ENCODE measurements at places on chromosomes 4 and X.

GRCh38 chr4:158203436-158203835 lies 6.8 kb upstream of the TMEM144 start:
- no peak for DNase-seq

DNA sequence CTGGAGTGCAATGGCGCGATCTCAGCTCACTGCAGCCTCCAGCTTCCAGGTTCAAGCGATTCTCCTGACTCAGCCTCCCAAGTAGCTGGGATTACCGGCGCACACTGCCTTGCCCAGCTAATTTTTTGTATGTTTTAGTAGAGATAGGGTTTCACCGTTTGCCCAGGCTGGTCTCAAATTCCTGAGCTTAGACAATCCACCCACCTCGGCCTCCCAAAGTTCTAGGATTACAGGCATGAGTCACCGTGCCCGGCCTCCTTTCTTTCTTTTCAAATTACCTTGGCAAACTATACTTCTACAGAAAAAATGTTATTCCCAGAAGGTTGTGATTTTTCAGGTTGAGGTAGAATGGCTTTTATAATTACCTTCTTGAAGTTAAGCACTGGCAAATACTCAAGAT lies 321.9 kb upstream of the PRPS2 start:
- DNase-seq, result no peak

GRCh38 chr4:150010525-150011126 lies 67.6 kb upstream of the DCLK2 start:
- peak; percentile 4 for DNase-seq

GRCh38 chr4:8547912-8548730 lies 32.1 kb upstream of the GPR78 start:
- DNase-seq, result no peak

DNA sequence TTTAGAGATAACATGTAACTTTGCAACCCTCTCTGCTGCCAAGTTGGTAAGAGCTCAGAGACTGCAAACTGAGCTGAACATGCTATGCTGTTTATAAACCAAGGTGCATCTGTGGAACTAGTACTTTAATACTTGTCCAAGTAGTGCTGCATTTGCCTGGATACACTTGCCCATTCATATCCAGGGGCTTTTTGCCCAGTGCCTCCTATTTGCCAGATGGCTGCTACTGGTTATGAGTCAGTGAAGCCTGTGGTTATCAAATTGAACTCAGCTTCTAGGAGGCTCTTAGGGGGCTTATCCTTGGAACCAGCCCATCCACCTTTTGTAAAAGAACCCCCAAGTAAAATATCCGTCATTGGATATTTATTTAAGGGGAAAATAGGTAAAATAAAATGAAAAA lies 79.6 kb downstream of the AFF2 start:
- DNase-seq, result no peak
